ENCODE measurements at places on chromosomes 6 and 20.

DNA sequence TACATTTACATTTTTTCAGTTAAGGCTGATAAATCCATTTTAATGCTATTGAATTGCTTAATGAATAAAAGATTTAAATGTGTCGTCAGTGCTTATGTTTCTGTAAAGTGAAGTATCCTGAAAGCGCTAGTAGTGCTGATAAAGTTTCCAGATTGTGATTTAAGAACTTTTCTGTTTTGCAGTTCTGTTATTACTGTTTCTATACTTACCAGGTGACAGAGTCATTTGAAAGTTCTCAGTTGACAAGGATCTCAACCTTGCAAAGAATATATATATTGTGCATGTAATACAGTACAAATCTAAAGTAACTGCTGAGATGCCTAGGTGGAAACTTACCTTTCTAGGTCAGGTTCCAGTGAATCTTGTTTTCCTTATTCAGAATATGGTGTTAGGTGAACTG lies 201.8 kb downstream of the ARID1B start:
- no peak for DNase-seq

DNA sequence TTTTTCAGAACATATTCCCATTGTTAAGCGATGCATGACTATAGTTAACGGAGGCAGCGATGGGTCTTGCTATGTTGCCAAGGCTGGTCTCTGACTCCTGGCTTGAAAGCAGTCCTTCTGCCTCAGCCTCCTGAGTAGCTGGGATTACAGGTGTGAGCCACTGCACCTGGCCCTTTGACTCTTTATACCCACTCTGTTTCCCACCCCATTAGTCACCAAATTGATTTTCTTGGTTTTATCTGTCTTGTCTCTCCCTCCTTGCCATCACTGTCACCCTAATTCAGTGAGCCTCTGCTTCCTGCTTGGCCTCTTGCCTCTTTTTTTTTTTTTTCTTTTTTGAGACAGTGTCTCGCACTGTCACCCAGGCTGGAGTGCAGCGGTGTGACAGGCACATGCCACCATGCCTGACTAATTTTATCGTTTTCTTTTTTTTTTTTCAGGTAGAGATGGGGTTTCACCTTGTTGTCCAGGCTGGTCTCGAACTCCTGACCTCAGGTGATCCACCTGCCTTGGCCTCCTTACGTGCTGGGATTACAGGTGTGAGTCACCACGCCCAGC lies 31.3 kb downstream of the ZFAND3 start:
- no peak for DNase-seq

DNA sequence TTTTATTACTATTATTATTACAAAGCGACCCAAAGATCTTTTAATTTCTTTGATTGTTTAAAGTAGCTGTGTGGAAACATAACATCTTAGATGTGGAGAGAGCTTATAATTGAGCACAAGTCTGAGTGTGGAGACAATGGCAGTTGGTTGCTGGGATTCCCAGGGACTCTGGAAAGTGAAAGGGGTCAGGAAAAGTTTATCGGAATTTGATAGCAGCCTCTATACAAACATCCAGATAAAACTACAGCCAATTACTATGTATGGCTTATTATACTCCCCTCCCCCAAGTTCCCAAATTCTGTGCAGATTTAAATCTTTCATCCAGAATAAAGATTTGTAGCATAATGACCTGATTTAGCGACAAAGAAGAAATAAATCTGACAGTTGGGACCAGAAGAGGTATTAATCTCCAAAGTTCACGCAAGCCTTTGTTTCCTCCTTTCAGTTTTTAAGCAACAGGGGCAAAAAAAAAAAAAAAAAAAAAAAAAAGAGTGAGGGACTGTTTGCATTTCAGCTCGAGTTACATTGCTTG lies 121.4 kb upstream of the MAP3K7 start:
- DNase-seq, result no peak

DNA sequence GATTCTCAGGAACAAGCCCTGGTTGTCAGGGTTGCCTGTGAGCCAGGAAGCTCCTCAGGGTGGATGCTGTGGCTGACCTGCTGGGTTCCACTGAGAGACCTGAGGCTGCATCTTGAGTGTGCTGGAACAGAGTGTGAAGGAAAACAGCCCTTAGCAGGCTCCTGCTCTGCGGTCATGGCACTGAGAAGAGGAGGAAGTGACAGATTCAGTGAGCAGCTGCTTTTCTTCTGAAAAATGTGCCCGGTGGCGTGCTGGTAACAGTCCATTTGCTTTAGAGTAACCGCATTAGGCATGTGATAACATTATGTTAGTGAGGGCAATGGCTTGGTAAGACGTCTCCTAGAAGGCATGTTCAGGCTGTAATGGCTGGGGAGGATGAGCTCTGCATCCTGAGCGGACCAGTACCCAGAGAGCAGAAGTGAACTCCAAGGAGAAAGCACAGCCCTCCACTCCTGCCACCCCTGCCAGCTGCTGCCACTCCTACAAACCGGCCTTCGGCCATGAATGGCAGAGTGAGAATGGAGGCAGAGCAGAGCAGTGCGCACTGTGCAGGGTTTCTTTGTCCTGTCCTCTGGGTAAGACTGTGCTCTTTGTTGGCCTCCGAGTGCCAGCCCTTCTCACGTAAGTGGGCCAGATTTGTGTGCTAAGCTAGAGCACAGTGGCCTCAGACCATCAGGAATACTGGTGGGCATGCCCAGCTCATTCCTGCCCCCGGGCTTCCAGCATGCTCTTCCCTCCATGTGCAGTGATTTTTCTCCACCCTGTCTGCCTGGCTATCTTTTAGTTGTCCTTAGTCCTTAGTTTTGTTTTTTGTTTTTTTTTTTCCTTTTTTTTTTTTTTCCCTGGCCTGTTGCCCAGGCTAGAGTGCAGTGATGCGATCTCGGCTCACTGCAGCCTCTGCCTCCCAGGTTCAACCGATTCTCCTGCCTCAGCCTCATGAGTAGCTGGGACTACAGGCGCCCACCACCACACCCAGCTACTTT lies 98.1 kb upstream of the VSTM2L start:
- DNase-seq, result no peak

GRCh38 chr6:27593200-27593818 lies 120.4 kb upstream of the ZNF184 start:
- DNase-seq, result no peak

DNA sequence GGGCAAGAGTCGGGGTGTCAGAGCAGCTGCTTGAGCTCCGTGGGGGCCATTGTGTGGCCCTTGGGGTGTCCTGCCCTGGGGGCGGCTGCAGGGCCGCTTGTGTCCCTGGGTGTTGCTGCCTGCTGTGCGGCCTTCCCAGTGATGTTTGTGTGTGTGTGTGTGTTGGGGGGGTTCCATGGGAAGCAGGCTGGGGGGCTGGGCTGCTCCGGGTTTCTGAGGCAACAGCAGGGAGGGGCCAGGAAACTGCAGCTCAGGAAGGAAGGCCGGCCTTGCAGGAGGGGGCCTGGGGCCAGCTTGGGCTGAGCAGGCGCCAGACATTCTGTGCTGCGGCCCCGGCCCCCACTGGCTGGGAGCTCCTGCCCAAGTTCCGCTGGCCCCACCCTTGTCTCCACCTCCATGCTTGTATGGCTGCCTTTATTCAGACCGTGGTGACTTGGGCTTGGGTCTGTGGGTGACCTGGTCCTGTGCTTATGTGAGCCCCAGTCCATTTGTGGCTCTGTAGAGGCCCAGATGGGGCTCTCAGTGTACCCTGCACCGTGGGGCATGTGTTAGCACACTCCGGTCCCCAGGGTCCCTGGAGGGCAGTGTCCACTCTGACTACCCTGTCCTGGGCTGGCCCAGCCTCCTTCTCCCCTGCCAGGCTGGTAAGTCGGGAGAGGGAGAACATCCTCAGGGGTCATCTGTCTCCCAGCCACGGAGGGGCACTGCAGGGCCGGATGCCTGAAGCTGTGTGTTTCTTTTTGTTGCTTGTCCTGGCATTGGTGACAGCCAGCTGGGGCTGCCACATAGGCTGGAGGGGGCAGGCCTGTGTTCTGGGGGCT lies 4.6 kb upstream of the SOX18 start:
- DNase-seq, result no peak

- DNase-seq, result no peak
Measured at GRCh38 chr6:36141091-36141490, 10.8 kb downstream of the MAPK13 start.

- no peak for DNase-seq
Measured at GRCh38 chr6:7973584-7973983, 63.0 kb upstream of the TXNDC5 start.

GRCh38 chr20:31919410-31920155 lies 32.3 kb downstream of the PDRG1 start:
- DNase-seq, result no peak
